ENCODE measurements at places on chromosomes 7 and 10.
A peak's percentile ranks its signal among the peaks of the same experiment; 100 is the strongest.

DNA sequence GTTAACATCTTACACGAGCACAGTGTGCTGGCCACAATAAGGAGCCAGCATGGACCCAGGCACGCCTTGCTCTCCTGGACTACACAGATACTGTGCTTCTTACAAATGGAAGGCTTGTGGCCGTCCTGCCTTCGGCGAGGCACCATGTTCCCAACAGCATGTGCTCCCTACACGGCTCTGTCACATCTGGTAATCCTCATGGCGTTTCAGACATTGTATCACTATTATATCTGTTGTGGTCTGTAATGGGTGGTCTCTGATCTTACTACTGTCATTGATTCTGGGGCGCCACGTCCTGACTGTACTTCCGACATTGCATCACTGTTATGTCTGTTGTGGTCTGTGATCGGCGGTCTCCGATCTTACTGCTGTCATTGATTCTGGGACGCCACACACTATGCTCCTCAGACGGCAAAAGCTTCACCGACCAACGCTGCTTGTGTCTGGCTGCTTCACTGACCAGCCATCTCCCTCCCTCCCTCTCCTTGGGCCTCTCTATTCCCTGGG is 195.4 kb downstream of the MAD1L1 start:
- DNase-seq = no peak

- DNase-seq = no peak
Observed at GRCh38 chr10:131079314-131079713, 232.2 kb downstream of the TCERG1L start.

DNA sequence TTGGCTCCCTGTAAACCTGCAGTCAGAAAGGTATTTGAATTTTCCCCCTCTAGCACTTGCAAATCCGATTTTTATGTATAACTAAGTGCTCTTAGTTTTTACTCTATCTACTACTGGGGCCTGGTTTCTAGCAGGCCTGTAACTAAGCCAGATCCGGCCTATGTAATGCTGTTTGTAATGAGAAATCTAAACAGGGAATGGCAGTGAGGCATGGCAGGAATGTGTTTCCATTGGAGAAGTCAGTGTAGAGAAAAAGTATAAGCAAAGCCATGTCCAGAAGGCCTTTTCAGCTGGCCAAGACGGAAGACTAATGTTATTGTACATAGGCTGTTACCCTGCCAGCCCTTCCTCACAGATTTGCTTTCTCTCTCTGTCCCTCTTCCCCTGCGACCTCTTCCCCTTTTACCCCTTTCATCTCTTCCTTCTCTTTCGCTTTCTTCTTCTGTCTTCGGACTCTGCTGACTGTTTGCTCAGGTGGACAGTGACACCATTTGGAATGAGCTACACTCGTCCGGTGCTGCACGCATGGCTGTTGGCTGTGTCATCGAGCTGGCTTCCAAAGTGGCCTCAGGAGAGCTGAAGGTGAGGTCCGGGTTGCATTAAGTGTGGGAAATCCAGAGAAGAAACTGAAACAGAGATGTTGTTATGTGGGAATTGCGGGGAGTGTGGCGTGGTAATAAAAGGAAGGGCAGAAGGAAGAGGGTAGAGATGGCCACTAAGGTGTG is 297.5 kb downstream of the HDAC9 start:
- peak; percentile 82 for DNase-seq

GRCh38 chr7:85483177-85483576 is 296.3 kb upstream of the SEMA3D start:
- DNase-seq = peak; percentile 79

- DNase-seq = peak; percentile 71
Observed at GRCh38 chr7:151008511-151009323, 15.6 kb downstream of the ATG9B start.

DNA sequence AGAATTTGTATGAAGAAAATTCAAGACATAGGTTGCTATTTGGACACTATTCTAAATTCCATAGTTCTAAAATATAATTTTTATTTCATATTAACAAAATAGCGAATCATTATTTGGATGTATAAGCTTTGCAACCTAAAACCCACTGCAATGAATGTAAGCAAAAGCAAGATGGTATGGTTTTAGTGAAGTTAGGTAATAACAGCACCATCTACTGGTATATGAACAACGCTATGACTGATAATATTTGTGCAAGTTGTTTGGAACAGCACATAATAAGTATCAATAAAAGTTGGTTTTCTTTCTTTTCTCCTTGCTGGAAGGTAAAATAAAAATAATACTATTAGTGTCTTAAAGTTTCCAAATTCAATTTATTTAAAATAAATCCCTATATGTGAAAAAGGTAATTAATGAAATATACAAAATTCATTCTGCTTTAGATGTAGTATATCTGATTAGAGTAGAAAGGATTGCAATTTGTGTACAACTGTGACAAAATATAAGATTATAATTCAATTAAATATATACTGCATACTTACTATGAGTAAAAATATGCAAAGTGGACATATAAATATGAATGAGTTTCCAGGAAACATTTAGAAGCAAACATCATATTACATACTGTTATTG is 79.0 kb upstream of the LSM8 start:
- peak; percentile 50 for DNase-seq

GRCh38 chr10:91462423-91462822 is 52.3 kb downstream of the HECTD2 start:
- DNase-seq = peak; percentile 16

GRCh38 chr7:100573691-100574361 is at the start of gene SAP25:
TSS of gene SAP25 (minus strand) at chr7:100573900. CDS start at chr7:100573742, 158 bp downstream.
- DNase-seq = no peak

- no peak for DNase-seq
Observed at GRCh38 chr7:157219154-157219553, 80.4 kb downstream of the UBE3C start.

GRCh38 chr7:43204081-43204480 is 91.6 kb downstream of the HECW1 start:
- DNase-seq = no peak

DNA sequence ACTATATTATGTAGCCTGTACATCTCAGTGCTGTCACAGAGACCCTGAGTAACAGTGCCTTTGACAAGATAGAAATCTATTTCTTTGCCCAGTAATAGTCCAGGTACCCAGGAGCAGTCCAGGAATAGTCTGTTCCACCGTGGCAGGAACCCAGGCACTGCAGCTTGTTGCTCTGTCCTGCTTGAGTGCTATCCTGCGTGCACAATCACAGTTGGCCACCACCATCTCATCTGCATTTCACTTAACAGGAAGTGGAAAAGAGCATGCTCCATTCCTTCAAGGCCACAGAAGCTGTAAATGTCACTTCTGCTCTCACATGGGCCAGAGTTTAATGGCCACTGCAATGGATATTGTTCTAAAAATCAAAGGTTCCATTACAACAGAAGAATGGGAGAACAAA is 61.5 kb upstream of the PRR15 start:
- no peak for DNase-seq

DNA sequence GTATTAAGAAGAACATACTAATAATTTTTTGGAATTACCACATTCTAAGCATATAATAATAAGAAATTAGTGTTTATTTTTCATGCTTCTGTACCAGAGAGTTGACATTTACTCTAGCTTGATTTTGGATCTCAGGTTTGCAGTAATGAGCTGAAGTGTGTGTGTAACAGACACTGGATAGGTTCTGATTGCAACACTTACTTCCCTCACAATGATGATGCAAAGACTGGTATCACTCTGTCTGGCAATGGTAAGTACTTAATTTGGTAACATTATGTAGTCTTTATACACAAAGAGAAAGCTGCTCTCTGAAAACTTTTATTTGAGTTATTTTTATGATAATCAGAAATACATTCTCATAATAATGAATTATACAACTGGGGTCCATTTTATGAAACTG is 54.1 kb downstream of the SRI start:
- DNase-seq = no peak

GRCh38 chr7:2283074-2283473 is 31.2 kb downstream of the SNX8 start:
- DNase-seq = no peak

DNA sequence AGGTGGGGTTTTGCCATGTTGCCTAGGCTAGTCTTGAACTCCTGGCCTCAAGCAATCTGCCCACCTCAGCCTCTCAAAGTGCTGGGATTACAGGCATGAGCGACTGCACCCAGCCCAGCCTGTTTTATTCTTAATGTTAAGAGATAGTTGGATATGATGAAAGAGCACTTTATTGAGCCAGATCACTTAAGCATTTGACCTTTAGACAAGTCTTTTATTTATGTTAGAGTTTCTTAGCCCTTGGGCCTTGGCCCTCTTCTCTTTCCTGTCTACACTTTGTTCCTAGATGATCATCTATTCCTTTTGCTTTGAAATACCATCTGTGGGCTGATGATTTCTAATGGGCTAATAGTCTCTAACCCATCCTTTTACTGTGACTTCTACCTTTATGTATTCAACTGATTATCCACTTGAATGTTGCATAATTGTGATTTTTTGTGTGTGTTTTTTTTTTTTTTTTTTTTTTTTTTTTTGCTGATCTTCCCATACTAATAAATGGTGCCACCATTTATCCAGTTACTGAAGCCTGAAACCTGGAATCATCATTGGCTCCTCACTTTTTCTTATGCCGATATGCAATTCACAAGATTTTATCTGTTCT is 34.8 kb downstream of the BTRC start:
- no peak for DNase-seq

DNA sequence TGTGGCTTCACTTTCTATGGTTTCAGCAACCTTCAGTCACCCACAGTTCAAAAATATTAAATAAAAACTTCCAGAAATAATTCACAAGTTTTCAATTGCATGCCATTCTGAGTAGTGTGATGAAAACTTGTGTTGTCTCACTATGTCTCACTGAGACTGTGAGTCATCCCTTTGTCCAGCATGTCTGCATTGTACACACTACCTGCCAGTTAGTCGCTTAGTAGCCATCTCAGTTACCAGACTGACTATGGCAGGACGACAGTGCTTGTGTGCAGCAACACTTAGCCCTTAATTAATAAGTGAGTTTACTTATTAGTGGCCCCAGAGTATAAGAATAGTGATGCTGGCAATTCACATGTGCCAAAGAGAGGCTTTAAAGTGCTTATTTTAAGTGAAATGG is 22.5 kb downstream of the CCDC186 start:
- no peak for DNase-seq

- DNase-seq = peak; percentile 65
Observed at GRCh38 chr10:109968953-109969759, 38.6 kb upstream of the ADD3 start.

GRCh38 chr7:39659356-39660013 is 36.1 kb downstream of the RALA start:
- DNase-seq = no peak

DNA sequence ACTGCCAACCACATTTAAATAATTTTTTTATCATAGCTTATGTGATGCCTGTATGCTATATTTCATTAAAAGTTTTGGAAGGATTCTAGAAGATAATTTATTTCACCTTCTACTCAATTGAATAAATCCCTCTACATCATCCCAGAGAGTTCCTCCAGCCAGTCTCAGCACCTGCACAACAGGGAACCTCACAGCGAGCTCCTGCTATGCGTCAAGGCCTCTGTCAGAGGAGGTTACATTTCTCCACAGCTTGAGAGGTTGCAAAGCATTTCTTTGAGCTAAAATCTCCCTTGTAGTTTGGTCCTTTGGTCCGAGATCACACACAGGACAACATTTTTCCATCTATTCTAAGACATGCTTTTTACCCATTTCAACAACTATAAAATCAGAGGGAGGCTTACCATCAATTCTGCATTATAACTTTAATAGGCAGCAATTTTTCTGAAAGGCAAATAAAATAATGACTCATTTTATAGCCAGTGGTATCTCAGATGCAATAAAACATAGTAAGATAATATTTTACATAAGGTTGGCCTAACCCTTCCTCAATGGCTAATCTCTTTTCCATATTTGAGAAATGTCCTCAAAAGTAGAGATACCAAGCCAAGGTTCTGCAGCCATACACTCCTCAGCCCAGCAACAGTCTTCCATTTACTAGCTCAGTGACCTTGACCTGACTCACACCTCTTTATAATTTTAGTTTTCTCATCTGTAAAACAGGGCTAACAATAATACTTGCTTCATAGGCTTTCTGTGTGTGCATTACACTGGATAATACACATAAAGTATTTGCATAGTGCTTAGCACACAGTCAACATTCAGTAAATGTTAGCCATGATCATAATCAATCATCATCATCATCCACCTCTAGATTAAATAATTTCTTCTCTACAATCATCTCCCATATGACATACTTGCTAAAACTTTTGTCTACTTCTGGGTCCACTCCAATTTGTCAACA is 68.8 kb downstream of the DOCK4 start:
- DNase-seq = no peak

DNA sequence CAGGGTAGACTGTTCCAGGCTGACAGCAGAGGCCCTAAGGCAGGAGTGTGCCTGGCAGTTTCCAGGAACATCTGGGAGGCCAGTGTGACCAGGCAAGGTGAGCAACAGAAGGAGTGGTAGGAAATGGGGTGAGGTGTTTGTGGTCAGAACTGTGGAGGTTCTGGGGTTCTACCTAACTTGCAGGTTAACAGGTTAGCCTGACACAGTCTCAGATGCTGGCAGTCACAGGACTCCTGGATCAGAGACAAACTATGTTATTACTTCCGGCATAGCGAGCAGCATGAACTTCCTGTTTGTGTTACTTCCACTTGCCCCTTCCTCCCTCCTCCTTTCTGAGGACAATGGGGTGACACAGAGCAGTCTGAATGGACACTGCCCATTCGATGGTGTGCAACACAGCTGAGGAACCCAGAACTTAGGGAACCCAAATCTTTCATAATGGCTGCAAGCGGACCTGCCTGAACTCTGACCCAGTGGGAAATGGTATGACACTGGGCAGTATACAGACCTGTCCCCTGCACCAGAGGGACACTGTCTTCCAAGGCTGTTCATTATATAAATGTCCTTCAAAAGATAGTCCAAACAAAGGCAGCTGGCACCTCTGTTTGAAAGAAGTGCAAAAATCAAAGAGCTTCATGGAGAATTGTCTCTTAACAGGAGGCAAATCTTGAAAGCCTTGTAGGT is 3.9 kb upstream of the SAR1A start:
- DNase-seq = no peak

DNA sequence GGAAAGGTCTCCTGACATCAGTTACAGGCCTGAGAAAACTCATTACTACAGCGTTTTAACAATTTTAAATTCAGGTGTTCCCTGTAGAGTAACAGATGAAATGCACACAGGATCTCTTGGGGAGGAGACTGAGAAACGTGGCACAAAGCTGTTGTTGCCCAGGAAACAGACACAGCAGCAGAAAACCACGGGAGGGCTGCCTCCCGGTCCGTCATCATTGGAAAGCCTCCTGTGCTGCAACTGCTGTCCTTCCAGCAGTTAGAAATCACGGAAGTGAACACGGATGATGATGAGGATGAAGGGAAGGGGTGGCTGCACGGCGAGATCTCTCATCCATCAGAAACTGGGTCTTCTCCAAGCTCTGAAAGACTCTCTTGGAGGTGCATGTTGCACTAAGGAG is 94.6 kb upstream of the RNF32 start:
- no peak for DNase-seq

DNA sequence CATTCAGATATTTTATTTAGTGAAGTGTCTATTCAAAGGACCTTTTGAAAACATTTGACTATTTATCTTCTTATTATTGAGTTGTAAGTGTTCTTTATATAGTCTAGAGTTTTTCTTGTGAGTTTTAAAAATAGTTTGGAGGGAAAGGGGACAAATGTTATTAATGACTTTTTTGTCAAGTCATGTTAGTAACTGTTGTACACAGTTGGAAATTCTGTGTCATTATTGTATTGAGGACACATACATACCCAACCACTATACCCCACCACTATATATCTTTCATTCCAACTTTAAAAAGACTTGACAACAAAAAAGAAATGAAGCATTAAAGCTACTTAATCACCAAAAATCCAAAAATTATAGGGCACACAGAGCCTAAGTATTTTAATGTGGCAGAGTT is 53.2 kb upstream of the OIT3 start:
- no peak for DNase-seq

GRCh38 chr10:108616559-108617285 is 1306.6 kb downstream of the XPNPEP1 start:
- no peak for DNase-seq

- peak; percentile 35 for DNase-seq
Observed at GRCh38 chr10:32005050-32005449, 51.2 kb downstream of the KIF5B start.
